Hepatic stellate cell (primary cell): ENCODE measurements at places on chromosomes 1 and 21.

DNA sequence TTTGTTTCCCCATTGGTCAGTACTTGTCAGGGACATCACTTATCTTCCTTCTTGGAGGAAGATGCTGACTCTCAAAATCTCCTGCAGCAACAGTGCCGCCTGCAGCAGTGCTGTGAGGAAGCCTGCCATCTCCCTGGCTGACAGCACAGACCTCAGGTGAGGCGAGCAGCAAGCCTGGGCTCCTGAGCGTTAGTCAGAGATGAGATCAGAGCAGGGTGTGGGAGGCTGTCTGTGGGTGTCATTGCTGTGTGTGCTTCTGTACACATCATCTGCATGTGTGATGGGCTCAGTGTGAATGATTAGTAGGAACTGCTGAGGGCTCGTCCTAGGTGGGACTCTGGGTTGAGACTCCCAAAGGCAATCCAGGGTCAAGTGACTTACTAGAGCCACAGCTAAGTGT is 6.1 kb downstream of the STRIP1 start:
- no peak for DNase-seq

GRCh38 chr21:42313501-42313969 is 1.7 kb downstream of the TFF3 start:
- no peak for DNase-seq

GRCh38 chr1:247862756-247863155 is 5.8 kb downstream of the TRIM58 start:
- DNase-seq: no peak

DNA sequence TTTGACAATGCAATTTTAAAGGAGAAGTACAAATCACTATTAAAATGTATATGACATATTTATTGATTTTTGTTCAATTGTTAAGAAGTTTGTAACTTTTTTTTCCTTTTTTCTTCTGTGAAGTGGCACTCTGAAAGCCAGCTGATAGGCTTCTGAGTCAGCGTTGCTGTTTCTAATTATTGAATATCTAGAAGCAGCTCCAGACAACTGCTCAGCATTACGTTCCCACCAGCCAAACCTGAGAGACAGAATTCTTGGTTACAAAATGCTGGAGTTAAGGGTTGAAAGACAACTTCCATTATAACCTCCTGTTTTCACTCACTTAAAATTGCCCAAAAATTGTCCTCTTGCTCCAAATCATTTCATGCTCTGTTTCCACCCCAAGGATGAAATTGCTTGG is 31.4 kb upstream of the LMX1A start:
- DNase-seq: no peak

DNA sequence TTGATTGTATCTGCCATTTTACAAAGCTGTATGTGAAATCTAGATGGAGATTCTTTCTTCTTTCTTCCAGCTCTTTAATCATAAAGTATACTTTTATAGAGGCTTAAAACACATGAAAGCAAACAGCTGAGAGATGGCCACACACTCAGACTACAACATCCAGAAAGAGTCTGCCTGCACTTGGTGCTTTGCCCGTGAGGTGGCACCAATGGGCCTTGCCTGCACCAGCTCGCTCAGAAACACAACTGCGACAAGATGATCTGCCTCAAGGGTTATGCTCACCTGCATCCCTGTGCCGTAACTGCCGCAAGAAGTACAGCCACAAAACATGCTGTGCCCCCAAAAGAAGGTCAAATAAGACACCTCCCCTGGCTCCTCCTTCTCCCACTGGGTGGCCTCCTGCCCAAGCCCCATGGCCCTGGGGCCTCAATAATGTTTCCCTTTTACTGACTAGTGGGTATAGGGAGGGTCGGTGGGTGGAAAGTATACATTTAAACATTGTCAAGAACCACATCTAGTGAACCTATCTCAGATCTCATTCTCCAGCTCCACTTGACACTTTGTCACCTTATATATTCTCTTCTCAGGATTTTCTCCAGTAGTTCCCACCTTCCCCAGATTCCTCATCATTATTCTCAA is 66.7 kb upstream of the ANGPTL3 start:
- DNase-seq: no peak
